ENCODE measurements at places on chromosomes 11 and 22. TPM values are rescaled to one million over a fixed set of nuclear protein-coding genes. Genes with fewer than 3 reads are reported as not detected.
A peak's percentile ranks its signal among the peaks of the same experiment; 100 is the strongest.

- no peak for DNase-seq
Measured at GRCh38 chr11:36212564-36213392, 76.4 kb downstream of the COMMD9 start.

GRCh38 chr22:45631140-45631840 is 40.3 kb upstream of the ATXN10 start:
- no peak for DNase-seq

- no peak for DNase-seq
Measured at GRCh38 chr22:27100789-27101188, 443.4 kb downstream of the MIAT start.

GRCh38 chr11:44180107-44180506 is 84.6 kb downstream of the EXT2 start:
- no peak for DNase-seq

DNA sequence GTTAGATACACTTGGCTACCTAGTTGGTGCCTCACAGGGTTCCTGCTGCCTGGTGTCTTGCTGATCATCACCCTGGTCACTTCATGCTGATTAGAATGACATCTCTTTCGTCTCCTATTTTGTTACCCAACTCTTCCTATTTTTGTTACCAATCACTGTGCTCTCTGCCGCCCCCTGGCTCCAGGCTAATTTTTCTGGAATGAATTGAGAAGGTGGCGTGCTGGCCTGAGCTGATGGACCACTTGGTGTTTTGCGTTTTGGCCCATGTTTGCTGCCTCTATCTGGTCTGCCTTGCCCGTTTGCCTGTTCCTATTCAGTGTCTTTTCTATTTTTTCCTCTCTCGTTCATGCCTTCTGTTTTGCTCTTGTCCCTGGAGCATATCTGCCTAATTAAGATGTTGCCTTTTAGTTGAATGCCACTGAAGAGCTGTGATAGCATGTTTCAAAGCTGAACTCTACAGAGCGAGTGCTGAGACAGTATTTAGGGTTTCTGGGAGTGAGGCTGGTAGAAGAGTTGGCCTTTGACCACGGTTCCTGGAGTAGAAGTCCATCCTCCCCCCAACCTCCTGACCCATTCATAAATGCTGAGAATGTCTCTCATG is 5.9 kb upstream of the ATF4 start:
- peak; percentile 76 for DNase-seq

- peak; percentile 22 for DNase-seq
Measured at GRCh38 chr22:41021061-41021612, 70.0 kb downstream of the RBX1 start.

GRCh38 chr22:39148727-39149535 is 3.5 kb downstream of the CBX7 start:
- DNase-seq, result peak; percentile 80

DNA sequence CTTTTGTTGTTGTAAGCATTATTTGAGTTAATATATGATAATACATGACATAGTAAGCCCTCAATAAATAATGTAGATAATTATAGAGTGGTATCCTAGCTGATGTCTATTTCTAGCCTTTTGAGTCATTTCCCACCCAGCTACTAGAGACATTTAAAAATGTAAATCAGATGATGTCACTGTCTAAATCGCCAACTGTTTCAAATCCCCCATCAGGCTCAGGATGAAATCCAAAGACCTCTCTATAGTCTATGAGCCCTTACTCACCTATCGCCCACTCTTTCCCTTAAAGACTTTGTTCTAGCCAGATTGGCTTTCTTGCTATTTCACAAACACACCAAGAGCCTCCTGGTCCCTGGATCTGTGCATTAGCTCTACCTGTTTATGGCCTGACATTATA is 135.4 kb upstream of the PLET1 start:
- no peak for DNase-seq

- peak; percentile 57 for DNase-seq
Measured at GRCh38 chr11:118572981-118573550, 857 bp downstream of the ARCN1 start.

DNA sequence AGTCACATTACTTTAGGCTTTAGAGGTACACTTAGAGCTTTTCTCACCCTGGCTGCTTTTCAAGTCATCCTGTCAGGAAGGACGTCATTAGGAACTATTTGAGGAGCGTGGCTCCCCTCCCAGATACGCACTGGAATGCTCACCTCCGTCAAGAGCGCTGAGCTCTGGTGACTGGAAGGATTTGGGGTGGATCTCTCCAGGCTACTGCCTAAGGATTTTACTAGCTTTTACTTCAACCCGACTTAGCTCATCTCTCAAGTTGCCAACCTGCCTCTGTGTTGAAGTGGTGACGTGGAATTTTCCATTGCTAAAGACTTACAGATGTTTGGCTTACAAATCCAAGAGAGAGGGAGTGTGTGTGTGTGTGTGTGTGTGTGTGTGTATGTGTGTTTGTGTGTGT is 355.3 kb upstream of the CCDC90B start:
- DNase-seq, result no peak

GRCh38 chr11:64490562-64491216 is 100.3 kb upstream of the SLC22A12 start:
- DNase-seq, result no peak

DNA sequence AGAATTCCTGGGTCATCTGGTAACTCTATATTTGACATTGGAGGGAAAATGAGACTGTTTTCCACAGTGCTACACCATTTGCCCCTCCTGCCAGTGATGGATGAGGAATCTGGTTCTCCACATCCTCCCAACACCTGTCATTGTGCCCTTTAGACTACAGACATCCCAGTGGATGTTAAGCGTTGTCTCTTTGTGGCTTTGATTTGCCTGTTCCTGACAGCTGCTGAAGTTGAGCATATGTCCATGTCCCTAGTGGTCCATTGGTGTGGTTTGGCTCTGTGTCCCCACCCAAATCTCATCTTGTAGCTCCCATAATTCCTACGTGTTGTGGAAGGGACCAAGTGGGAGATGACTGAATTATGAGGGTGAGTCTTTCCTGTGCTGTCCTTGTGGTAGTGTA is 88.5 kb downstream of the BRD1 start:
- DNase-seq, result no peak

GRCh38 chr11:132804258-132804657 is 728.0 kb downstream of the OPCML start:
- no peak for DNase-seq

The SAA1 gene
- total RNA-seq, result not detected

The KRTAP5-9 gene
- not detected for total RNA-seq

The MUC5AC gene
- total RNA-seq, result not detected

The PNPLA5 gene
- total RNA-seq, result not detected

The THYN1 gene
- 85.6 TPM for total RNA-seq

Data from activated naive CD4-positive, alpha-beta T cell treated with anti-CD3 and anti-CD28 coated beads for 36 hours (primary cell).